T-helper 22 cell (primary cell): ENCODE measurements at places on chromosomes 3 and 15.

DNA sequence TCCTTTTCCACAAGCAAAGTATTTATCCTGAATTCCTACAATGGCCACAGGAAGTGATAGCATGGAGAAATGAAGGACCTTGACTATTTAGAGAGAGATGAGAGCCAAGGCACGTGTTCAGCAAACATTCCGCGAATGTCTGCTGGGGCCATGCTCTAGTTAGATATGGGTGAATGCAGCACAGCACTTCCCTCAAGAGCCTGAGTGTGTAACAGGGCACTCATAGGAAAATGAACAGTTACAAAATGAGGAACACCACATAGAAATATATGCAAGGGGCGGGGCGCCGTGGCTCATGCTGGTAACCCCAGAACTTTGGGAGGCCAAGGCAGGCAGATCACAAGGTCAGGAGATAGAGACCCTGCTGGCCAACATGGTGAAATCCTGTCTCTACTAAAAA, 406.9 kb downstream of the NR2F2 start:
- no peak for DNase-seq

DNA sequence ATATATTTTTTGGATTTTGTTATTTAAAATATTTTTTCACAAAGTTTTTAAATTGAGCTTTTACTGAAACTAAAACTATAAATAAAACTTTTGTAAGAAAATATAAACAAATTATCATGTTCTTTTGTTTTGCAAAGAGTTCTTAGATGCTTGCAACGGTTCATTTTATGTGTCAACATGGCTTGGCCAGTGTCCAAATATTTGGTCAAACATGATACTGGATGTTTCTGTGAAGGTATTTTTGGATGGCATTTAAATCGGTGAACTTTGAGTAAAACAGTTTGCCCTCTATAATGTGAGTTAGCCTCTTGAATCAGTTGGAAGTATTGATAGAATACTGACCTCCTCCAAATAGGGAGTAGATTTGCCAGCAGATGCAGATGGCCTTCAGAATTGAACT, 612.6 kb upstream of the NECTIN3 start:
- no peak for DNase-seq

GRCh38 chr15:81410318-81410753, 36.3 kb upstream of the TMC3 start:
- no peak for DNase-seq

DNA sequence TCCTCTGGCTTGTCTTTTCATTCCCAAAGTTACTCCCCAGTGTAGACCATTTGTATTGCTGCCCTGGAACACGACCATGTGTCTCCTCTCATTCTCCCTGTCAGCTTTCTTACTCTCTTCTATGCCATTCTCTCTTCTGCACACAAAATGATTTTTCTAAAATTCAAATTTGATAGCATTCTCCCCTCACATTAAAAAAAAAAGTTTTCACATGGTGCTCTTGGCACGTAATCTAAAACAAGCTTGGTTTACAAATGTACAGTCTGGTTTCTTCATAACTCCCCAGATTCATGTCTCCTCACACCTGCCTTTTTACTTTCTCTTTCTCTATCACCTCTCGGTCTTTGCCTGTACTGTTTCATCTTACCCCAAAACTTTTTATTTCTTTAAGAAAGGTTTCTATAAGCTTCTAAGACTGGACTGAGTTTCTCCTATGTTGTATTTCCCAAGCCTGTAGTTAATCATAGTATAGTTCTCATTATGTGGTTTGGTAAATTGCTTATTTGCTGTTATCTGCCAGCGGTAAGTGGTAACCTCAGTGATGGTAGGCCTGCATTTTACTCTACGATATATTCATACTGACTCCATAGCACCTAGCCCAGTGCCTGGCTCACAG, 31.2 kb downstream of the BCHE start:
- DNase-seq = no peak

DNA sequence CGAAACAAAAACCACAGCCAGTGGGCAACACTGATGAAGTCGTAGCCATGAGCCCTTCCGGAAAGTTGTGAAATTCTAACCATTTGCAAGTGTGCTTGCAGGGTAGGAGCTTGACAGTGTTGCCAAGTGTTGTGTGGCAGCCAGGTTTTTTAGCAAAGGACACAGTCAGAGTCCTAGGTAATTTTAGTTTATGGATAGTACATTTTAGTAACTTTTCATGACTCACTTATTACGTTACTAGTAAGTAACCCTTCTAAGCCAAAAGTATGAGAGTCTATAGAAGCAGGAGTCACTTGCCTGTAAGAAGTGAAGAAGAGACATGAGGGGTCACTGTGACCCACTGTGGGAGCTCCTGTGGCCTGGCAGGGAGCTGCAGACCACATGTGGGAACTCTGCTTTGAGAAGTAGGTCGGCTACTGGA, 54.8 kb upstream of the ADPGK start:
- no peak for DNase-seq

DNA sequence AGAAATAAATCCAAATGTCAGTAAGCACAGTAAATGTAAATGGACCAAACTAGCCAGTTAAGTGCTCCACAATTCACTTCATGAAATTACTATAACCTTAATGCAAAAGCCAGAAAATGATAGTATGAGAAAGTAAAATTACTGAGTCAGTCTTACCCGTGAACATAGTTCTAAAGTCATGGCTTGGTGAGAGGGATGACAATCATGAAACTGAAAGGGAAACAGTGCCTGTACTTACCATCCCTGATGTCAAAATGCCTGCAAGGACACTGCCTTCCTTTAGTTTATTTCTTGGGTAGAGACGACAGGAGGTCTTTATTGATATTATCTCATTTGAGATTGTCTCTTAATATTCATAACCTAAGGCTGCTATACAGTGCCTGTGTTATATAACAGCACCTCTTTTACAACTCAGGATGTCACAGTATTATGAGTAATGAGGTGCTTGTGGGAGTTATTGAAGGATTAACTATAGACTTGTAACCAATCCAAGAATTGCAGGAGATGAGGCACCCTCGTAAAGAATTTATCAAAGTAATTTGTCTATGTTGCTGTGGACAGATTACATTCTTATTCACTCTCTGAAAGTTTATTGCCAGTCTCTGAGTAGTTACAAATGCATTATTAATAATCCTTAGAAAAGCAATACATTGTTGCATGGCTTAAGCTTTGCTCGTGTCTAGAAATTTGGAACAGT, 142.9 kb upstream of the BFSP2 start:
- no peak for DNase-seq

DNA sequence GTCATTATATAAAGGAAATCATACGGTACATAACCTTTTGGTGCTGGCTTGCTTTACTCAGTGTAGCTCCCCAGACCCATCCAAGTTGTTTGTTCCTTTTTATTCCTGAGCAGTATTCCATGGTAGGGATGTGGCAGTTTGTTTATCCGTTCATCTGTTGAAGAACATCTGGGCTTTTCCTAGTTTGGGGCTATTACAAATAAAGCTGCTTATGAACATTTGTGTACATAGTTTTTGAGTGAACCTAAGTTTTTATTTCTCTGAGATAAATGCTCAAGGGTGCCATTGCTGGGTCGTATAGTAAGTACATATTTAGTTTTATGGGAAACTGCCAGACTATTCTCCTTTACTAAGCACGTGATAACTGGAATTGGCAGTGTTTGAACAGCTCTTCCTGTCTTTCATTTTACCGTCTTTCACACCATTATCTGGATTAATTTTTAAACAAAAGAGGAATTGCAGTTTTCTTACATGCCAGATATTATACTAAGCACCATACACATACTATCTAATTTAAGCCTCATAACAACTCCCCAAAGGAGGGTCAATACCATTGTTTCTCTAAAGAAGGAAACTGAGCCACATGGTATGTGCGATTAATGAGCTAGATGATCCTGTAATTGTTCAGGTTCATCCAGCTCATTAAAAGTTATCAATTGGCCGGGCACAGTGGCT, 85.6 kb downstream of the PTPRG start:
- DNase-seq = no peak

- no peak for DNase-seq
Observed at GRCh38 chr3:52153389-52154096, 680 bp downstream of the POC1A start.

GRCh38 chr3:184209146-184209923, 20.1 kb upstream of the VWA5B2 start:
- no peak for DNase-seq

GRCh38 chr15:29475096-29475495, 205.5 kb upstream of the NSMCE3 start:
- no peak for DNase-seq

DNA sequence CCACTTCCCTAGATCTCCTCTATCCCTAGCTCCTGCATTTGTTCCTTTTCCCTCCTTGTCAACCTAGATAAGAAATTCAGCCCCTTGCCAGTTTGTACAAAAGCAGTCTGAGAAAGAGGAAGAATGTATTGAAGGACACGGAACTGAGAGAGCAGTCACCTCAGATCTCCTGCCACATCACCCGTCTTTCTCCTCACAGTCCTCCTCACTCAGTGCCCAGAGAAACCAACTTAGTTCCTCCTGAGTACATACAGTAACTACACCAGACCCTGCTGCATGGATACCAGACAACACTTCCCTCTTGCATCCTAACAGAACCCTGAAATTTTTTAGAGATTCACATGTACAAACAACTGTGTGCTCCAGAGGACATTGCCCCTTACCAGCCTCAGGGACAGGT, 563.6 kb upstream of the ADAMTS9 start:
- no peak for DNase-seq

- DNase-seq = no peak
Observed at GRCh38 chr15:36365963-36366362, 213.5 kb upstream of the CDIN1 start.

DNA sequence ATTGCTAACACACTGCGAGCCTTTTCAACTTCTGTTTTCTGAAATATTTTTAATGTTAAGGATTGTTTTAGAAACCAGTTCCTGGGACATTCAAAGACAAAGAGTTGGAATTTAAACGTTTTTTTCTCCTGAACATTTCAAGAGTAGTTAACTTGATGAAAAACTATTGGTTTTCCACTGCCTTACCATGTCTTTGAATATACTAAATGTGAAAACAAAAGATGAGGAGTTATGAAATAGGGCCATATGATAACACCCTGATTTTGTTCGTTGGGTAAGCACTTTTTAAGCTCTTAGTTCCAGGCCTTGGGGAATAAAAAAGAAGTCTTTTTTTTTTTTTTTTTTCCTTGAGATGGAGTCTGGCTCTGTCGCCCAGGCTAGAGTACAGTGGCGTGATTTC, 2.8 kb downstream of the DIS3L start:
- no peak for DNase-seq

- no peak for DNase-seq
Observed at GRCh38 chr15:48126667-48127355, 6.0 kb downstream of the SLC24A5 start.

GRCh38 chr3:37858742-37859141, 2.9 kb upstream of the CTDSPL start:
- DNase-seq = no peak

DNA sequence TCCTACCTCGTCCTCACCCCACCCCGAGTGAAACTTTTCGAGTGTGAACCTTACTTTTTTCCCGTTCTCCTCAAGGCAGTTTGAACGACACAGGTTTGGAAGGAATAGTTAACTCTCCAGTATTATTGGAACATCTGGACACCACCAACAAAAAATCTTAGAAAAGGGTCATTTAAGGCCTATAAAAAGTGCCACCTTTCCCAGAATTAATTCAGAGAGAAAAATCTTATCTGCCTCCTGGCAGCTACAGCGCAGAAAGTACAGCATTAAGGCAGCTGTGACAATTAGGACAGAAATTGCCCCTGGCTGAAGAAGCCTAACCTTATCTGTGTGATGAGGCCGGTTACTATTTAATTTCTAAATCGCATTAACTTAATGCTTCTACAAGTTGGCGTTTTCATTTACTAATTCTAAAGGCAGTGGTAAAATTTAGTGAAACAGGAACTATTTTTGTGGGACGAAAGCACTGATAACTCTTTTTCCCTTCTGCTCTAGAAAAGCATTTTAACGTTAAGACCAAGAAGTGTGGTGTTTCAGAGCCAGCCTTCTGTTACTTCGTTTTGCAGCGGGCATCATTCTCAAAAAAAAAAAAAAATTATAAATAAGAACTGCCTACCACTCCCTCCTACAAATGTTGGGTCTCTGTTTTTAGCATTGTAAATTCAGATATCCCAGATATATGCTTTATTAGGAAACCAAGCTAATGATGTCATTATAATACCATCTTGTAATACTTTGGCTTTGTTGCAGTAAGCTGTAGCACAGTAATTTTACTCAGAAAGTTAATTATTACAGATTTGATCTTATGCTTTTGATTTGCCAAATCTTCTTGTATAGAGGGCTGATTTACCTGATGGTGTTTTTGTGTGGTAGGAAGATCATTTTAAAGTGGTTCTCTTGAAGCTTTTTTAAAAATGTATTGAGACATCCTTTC, 1.4 kb downstream of the ATP11B start:
- no peak for DNase-seq

- no peak for DNase-seq
Observed at GRCh38 chr3:136952292-136952691, 5.5 kb upstream of the IL20RB start.

- DNase-seq = no peak
Observed at GRCh38 chr3:113804661-113805060, 33.9 kb upstream of the GRAMD1C start.

DNA sequence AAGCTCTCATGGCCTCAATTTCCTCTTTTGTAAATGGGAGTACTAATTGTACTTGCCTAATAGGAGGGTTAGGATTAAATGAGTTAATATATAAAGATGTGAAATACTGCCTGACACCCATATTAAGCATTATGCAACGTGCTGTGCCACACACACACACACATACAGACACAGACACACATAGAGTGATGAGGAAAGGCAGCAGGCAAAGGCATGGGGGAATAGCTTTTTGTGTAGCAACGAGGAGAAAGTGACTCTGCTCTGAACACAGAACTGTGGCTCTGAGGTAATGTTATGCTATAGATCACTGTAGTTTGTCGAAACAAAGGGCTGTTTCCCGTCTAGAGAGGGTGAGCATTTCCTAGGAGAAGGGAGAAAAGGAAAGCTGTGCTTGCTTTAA, 233.3 kb upstream of the SLCO3A1 start:
- DNase-seq = no peak

DNA sequence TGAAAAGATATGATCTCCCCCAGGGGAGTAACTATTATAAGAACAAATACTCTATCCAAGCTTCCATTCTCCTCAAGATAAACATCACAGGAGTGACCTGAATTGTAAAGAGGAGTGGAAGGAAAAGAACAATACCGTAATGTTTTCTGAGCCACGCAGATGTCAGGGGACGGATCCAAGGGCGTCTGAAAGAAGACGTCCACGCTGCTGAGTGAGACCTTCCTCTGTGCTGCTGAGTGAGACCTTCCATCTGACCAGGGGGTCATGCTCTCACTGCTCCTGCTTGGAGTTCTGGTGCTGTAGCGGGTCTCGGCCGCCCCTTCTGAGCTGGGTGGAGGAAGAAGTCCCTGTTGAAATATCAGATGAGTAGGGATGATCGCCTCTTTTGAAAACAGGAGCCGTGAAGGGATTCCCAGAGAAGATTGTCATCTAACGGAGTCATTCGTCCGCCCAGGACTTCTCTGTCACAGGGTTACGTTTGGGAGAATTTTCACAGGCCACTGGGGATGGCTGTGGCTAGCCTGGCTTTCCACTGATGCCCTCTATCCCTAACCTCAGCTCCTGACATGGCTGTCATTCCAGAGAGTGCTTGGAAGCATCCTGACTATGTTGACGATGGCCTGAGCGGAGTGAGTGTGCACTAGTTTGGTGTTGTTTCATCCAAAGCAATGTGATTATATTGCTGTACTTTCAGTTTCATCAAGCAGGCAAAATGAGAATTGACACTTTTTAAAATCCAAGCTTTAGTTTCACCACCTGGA, 184.9 kb downstream of the APBA2 start:
- DNase-seq = no peak
